Adrenal gland (tissue), 19 donors: ENCODE measurements at places on chromosomes 3 and 15. TPM values are rescaled to one million over a fixed set of nuclear protein-coding genes. Genes with fewer than 3 reads are reported as not detected.

ZBBX gene
- 0.22 TPM for total RNA-seq

DNA sequence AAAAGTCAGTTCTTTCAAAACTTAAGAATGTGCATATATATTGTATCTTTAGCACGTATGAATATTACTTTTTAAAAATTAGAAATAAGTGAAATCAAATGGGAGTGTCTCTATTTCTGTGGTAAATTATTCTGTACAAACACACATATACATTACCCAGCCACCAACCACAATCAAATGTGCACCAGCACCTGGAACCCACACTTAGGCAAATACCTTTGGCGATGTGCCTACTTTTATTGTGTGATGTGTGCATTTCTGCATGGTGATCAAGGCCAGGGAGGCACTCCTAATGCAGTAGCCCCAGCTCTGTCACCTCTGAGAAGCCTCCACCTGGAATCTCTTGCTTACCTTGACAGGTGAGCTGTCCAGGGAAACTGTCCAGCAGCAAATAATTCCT is 76.9 kb downstream of the PIK3R4 start:
- H3K36me3 ChIP-seq = no peaks in the 10 kb centered on the region
- no peak for DNase-seq
- no peak overlapping the region for H3K4me3 ChIP-seq
- H3K27ac ChIP-seq = no peak overlapping the region

- DNase-seq = no peak
- H3K27ac ChIP-seq = no peak overlapping the region
- peaks cover 8% of the 10 kb centered on the region for H3K27me3 ChIP-seq
- H3K4me3 ChIP-seq = no peak overlapping the region
Measured at GRCh38 chr3:51729042-51729633, 22.3 kb downstream of the GRM2 start.

GRCh38 chr3:172289583-172289982 is 158.7 kb downstream of the GHSR start:
- peak; percentile 53 for DNase-seq
- no peak overlapping the region for H3K4me3 ChIP-seq
- no peaks in the 10 kb centered on the region for H3K27me3 ChIP-seq
- peak overlapping the region; percentile 15 for H3K27ac ChIP-seq

DNA sequence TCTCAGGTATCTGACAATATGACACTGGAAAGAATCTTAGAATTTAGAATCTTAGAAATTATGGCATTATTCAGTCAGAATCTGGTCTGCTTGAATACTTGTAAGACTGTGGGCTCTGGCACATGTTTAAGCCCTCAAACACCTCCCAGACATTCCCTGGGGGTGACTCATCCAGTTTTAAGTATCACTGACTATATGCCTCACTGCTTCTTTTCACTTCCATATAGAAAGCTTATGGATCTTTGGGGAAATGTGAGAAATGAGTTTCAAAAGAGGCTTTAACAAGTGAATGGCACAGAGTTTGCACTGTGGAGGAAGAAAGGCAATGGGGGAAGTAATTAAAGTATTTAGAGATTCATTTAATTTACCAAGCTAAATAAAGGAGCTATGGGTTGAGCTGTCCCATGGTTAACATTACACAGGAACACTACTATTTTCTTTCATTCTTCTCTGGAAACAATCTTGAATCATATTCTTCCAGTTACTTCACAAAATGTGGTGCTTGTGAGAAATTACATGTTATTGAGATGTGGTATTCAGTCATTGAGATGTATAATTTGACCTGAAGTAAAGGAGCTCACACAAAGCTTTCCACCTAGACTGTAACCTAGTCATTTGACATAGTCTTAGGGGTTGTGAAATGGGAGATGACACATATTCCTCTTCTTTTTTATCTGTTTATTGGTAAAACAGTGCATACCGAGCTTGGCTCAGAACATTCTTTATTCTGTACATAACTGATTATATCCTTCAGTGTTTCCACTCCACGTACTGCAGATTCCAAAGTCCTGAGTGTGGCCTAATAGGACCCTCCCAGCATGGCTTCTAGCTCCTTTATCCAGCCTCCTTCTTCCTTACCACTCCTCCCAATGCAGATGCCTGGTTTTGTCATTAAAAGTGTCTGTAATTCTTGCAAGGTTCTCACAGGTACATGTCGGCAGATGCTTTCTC is 544.6 kb upstream of the NECTIN3 start:
- no peak for DNase-seq
- no peak overlapping the region for H3K27ac ChIP-seq
- H3K4me3 ChIP-seq = no peak overlapping the region
- no peaks in the 10 kb centered on the region for H3K27me3 ChIP-seq

DNA sequence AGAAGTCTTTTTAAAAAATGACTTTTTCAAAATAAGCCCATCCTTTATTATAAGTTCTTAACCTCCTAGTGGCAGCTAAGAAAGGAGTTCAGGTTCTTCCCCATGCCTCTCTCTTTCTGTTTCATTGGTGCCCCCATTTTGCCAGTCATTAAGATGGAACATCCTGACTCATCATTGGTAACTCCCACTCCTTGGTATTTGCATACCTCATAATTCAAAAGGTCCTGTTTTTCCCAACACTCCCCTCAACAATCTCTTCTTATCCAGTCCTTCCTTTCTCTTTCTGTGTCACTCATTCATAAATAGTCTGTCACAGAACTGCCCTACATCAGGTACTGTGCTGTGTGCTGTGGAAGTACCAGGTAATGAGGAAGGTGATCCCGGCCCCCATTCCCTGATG is 394.0 kb downstream of the FOXP1 start:
- no peak overlapping the region for H3K4me3 ChIP-seq
- H3K27ac ChIP-seq = no peak overlapping the region
- no peak for DNase-seq
- H3K36me3 ChIP-seq = no peaks in the 10 kb centered on the region

DNA sequence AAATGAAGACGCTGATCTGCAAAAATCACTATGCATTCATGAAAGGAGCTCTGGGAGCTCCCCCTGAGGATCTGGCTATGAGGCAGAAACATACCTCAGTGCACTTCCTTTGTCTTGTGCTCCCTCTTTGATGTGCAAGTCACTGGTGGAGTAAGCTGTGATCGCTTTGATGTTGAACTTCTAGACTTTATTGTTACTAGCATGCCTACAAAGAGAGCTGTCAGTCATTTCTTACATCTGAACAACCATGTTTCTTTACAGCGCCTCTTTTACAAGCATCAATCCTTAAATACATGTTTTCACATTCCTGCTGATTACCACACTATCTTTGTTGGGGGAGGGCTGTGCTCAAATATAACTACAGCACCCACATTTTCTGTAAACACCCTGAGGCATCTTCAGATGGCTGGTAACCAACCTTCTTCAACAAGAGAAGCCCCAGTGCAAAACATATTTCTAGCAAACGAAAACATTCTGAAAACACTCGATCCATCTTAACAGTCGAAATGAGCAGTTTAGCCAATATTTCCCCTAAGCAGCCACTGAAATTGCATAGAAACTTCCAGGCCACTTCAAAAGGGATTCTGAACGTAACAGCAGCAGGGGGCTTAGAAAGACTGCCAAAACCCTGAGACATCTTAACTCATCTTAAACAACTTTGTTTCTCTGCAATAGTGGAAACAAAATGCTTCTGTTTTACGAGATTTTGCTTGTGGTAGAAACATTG is 101.9 kb upstream of the ICE2 start:
- no peaks in the 10 kb centered on the region for H3K27me3 ChIP-seq
- H3K4me3 ChIP-seq = no peak overlapping the region
- DNase-seq = no peak
- no peaks in the 10 kb centered on the region for H3K36me3 ChIP-seq
- H3K4me1 ChIP-seq = peaks cover 76% of the 10 kb centered on the region
- no peak overlapping the region for H3K27ac ChIP-seq

LINGO1 gene
- total RNA-seq = 0.50 TPM

- H3K27ac ChIP-seq = no peak overlapping the region
- no peaks in the 10 kb centered on the region for H3K4me1 ChIP-seq
- DNase-seq = no peak
- no peak overlapping the region for H3K4me3 ChIP-seq
- H3K36me3 ChIP-seq = no peaks in the 10 kb centered on the region
- no peaks in the 10 kb centered on the region for H3K27me3 ChIP-seq
Measured at GRCh38 chr3:191296041-191296541, 33.1 kb upstream of the CCDC50 start.

DNA sequence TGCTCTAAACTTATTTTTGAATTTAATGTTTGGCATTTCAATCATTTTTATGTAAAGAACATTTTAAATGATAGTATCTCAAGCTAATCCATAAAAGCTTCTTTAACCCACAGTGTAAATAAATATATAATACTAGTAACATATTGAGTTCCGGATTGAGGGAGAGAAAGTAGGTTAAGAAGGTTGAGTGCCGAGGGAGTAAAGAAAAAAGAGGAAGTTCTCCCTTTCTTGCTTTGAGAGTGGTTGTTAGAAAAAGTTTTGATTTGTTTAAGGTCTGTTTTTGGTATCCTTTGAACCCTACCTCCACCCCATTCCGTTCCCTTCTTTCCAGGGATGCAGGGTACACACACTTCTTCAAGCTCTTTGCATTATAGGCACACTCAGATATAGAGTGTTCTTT is 130.8 kb downstream of the VPS8 start:
- H3K27me3 ChIP-seq = no peaks in the 10 kb centered on the region
- no peaks in the 10 kb centered on the region for H3K4me1 ChIP-seq
- DNase-seq = no peak
- H3K36me3 ChIP-seq = no peaks in the 10 kb centered on the region
- no peak overlapping the region for H3K27ac ChIP-seq

DNA sequence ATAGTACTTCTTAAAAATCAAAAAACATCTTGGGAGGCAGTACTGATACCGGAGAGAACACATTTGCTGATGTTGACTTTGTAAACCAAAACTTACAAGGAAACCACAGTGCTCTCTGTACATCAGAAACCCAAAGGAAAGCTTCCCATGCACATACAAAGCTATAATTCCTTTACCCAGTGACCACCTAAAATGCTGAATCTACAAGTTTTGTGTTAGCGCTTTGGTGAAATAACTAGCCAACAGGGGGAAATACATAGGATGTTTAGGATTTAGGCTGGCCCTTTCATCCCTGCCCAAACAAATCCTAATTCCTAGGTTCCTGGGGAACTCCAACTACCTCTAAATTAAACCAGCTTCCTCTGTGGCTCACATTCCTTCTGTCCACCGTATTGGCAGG is 15.3 kb upstream of the SPG21 start:
- DNase-seq = no peak
- H3K27ac ChIP-seq = no peak overlapping the region
- no peak overlapping the region for H3K4me3 ChIP-seq
- H3K36me3 ChIP-seq = no peaks in the 10 kb centered on the region
- H3K4me1 ChIP-seq = no peaks in the 10 kb centered on the region

COL6A5 gene
- total RNA-seq = not detected

- no peaks in the 10 kb centered on the region for H3K36me3 ChIP-seq
- no peak overlapping the region for H3K27ac ChIP-seq
Measured at GRCh38 chr3:38689346-38689745, 39.9 kb upstream of the SCN5A start.

GRCh38 chr3:98839846-98840245 is 61.6 kb downstream of the DCBLD2 start:
- H3K36me3 ChIP-seq = no peaks in the 10 kb centered on the region
- H3K4me3 ChIP-seq = no peak overlapping the region
- no peaks in the 10 kb centered on the region for H3K4me1 ChIP-seq
- no peak for DNase-seq

DNA sequence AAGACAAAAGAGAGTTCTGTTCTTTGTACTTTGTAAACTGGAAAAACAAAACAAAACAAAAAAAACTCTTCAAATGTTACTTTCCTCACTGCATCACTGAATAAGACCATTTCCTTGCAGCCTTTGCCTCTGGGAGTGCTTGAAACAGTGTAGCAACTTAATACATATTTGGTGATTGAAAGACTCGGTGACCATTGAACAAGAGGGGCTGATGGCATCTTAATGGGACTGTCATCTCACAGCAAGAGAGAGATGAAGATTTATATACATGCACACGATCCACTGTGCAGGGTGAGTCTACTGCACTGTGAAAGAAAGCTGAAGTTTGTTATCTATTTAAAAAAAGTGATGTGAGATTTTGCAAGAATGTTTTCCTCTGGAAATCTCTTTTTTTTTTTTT is 111.9 kb upstream of the KLHL25 start:
- DNase-seq = no peak
- H3K4me3 ChIP-seq = no peak overlapping the region
- H3K27ac ChIP-seq = no peak overlapping the region

- no peak overlapping the region for H3K4me3 ChIP-seq
- H3K27me3 ChIP-seq = no peaks in the 10 kb centered on the region
- no peak overlapping the region for H3K27ac ChIP-seq
Measured at GRCh38 chr3:157578181-157578580, 75.0 kb upstream of the VEPH1 start.

SLC24A5 gene
- not detected for total RNA-seq

NPAP1 gene
- total RNA-seq = 0.17 TPM

- no peak for DNase-seq
- no peaks in the 10 kb centered on the region for H3K27me3 ChIP-seq
- no peaks in the 10 kb centered on the region for H3K4me1 ChIP-seq
- no peaks in the 10 kb centered on the region for H3K36me3 ChIP-seq
Measured at GRCh38 chr3:14784087-14784681, 34.6 kb upstream of the FGD5 start.

PLIN1 gene
- 5.3 TPM for total RNA-seq

DNA sequence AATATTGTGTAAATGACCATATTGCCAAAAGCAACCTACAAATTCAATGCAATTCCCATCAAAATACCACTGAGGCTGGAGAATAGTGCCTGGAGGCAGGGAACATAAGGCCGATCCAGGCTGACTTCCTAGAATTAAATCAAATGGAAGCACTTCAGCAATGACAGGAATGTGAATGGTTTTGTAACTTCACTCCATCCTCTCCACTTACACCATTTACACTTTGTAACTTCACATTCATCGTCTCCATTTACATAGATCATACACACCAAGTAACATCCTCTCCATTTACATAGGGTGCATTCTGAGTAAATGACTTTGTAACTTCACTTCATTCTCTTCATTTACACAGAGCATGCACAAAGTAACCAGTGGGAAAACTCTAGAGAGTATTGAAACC is 11.6 kb downstream of the STRIT1 start:
- DNase-seq = no peak
- no peaks in the 10 kb centered on the region for H3K4me1 ChIP-seq
- no peak overlapping the region for H3K4me3 ChIP-seq
- no peak overlapping the region for H3K27ac ChIP-seq

DNA sequence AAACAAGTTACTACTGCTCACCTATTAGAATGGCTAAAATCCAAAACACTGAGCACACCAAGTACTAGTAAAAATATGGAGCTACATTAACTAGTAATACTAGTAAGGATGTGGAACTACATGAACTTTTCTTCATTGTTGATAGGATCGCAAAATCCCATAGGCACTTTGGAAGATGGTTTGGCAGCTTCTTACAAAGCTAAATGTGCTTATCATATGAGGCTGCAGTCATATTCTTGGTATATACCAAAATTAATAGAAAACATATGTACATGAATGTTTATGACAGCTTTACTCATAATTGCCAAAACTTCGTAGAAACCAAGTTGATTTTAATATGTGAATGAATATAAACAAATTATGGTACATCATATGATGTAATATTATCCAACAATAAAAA is 366.8 kb upstream of the KCNMB2 start:
- H3K4me3 ChIP-seq = no peak overlapping the region
- H3K27ac ChIP-seq = no peak overlapping the region
- H3K27me3 ChIP-seq = no peaks in the 10 kb centered on the region
- DNase-seq = no peak

VWA5B2 gene
- 123 TPM for total RNA-seq

- DNase-seq = no peak
- H3K36me3 ChIP-seq = no peaks in the 10 kb centered on the region
- H3K27ac ChIP-seq = no peak overlapping the region
Measured at GRCh38 chr3:141994856-141995255, 118.4 kb downstream of the ATP1B3 start.
